ENCODE measurements at places on chromosomes 13 and 19.

GRCh38 chr13:113110852-113111315 lies 5.3 kb downstream of the F7 start:
- peak; percentile 41 for DNase-seq

- DNase-seq: no peak
Observed at GRCh38 chr13:100495455-100495854, 93.1 kb downstream of the GGACT start.

DNA sequence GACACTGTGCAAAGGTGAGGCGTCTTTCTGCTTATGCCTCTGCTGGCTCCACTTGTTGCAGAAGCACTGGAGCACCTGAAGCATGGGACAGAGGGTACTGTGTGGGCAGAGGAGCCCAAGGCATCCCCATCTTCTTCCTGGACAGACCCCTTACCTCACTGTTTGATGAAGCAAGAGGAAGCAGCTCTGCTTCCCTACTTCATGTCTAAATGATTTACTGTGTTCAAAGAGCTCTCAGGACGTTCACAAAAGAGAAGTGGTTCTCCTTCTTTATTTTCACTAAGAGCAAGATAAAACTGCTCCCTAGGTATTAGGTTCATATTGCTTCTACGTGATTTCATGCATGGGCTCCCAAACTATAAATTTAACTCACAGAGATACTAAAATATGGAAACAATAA lies 1635.4 kb upstream of the SLC10A2 start:
- DNase-seq: no peak

DNA sequence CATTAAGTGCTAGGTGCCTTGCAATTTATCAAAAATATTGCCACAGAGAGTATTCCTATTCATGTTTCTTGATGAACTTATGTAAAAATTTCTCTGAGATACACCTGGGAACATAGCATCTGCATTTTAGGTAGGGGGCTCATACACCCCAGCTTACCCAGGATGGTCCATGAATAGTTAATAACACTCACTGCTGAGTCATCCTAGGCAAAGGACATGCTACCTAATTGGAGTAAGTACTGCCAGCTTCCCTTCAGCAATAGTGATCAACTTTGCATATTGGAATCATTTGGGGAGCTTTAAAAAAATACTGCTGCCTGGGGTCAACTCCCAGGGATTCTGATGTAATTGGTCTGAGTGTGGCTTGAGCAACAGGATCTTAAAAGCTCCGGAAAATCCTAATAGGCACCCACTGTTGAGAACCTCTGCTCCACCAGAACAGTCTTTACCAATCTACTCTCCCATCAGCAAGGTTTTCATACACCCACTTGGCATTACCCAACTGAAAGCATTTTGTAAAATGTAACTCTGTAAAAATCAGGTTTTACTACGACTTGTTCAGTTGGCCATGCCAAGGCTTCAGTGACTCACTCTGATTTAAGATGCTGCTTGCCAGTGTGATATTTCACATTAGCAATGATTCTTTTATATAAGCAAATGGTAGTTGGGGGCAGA lies 67.2 kb upstream of the FNDC3A start:
- no peak for DNase-seq

DNA sequence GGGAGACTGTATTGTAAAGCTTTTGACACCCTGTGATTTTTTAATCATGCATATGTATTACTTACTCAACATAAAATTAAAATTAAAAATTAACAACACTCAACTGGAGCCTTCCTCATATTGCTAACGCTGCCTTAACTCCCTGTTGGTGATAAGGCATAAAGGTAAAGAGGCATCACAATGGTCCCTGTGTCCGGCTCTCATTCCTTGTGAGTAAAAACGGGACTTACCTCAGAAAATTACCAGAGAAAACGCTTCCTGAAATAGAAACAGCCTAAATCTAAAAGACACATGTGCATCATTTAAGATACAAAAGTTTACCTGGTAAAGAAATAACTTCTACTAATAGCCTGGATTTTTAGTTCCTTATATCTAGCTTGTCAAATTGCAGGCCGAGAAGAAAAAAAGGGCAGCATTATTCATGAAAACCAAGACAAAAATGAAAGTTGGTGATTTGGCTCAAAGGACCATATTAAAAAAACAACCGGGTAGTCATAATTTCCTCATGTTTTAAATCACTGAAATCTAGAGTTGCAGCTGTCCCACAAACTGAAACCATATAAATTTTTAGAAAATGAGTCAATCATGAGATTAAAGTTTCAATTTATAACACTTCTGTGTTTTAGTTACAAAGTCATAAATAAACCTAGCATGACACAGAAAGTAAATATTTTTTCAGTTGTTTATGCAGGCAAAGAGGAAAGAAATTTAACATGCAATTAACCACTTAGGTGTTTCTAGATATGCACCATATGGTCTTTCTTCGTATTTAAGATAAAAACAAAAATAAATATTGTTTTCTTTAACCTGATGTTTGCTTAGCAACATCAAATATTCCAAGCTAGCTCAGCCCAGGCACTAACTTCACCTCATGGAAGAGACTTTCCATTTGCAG lies 94.7 kb downstream of the MIPEP start:
- no peak for DNase-seq

GRCh38 chr13:87884884-87885283 lies 213.7 kb downstream of the SLITRK5 start:
- no peak for DNase-seq

DNA sequence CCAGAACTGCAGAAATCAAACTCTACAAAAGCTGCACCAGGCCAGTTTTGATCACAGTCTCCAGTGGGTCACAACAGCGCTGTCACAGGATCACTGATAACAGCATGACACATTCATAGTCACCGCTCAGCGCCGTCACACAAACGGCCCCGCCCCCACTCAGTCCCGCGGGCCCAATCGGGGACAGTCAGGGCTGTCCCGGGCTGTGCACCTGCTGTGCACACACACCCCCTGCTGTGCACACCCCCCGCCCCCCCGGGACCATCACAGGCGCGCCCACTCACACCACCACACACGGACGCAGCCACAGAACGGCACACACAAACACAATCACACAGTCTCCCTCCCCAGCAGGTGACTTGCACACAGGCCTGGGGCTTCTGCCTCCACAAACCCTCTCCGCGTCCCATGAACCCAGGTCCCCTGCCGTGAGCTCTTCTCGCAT lies 435 bp upstream of the ZNF382 start:
- no peak for DNase-seq

DNA sequence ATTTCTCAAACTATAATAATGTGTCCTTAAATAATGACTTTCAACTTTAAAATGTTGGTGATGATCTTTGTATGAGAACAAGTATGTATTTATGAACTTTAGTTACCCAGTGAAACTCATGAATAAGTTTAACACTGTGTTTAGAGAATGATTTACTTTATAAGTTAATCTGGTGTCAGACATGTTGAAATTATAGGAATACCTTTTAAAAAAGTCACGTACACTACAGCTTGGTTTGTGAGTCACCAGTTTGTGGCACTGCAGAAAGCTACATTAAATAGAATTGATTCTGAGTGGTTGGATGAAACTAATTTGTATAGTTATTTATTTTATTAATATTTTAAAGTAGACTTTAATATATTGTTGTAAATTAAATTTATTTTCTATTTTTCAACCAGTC lies 1366.2 kb upstream of the PCDH20 start:
- DNase-seq: no peak

- DNase-seq: no peak
Observed at GRCh38 chr19:15438124-15438496, 11.6 kb downstream of the WIZ start.

DNA sequence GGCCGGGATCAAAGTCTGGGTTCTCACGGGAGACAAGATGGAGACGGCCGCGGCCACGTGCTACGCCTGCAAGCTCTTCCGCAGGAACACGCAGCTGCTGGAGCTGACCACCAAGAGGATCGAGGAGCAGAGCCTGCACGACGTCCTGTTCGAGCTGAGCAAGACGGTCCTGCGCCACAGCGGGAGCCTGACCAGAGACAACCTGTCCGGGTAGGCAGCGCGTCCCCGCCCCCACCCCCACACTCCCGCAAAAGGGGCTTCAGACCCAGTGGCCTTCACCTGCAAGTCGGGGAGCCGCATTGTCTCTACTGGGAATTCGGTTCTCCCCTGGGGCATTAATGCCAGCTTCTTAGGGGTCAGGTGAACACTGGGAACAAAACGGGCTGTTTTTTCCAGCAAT lies 114.7 kb upstream of the MCF2L start:
- no peak for DNase-seq

GRCh38 chr19:38488776-38489481 lies 55.4 kb downstream of the RYR1 start:
- DNase-seq: no peak

- no peak for DNase-seq
Observed at GRCh38 chr13:69496981-69497380, 610.6 kb upstream of the ATXN8OS start.

DNA sequence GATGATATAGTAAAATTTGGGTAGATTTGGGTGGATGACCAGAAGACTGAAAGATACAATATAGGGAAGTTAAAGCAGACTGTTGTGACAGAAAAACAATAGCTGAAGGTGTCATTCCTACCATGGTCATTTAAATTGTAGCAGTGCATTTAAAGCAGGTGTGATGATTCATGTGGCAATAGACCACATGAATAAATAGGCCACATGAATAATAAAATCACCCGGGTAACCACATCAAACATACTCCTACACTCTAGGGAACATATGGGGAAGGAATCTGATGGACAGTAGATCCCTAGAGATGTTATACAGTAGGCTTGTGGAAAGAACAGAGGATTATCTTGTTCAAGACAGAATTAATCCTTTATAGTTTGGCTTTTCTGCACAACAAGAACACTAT lies 392.6 kb downstream of the SLITRK5 start:
- no peak for DNase-seq

GRCh38 chr13:97205465-97205864 lies 16.7 kb upstream of the MBNL2 start:
- DNase-seq: no peak

GRCh38 chr13:40433577-40433976 lies 232.9 kb downstream of the FOXO1 start:
- DNase-seq: no peak

DNA sequence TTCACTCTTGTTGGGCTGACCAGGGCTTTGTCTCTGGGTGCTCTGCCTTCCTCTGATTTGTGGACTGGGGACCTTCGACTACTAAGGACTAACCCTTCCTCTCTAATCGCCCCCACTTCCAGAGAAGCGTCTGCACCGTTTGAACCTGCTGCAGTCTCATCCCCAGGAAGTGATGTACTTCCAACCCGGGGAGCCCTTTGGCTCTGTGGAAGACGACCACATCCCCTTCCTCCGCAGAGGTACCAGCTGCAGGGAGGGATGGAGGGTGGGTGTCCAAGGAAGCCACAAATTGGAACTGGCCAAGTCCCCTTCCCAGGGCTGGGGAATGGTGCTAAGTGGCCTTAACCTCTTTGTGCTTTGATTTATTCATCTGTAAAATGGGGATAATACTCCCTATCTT lies 9.2 kb downstream of the QPCTL start:
- DNase-seq: no peak

DNA sequence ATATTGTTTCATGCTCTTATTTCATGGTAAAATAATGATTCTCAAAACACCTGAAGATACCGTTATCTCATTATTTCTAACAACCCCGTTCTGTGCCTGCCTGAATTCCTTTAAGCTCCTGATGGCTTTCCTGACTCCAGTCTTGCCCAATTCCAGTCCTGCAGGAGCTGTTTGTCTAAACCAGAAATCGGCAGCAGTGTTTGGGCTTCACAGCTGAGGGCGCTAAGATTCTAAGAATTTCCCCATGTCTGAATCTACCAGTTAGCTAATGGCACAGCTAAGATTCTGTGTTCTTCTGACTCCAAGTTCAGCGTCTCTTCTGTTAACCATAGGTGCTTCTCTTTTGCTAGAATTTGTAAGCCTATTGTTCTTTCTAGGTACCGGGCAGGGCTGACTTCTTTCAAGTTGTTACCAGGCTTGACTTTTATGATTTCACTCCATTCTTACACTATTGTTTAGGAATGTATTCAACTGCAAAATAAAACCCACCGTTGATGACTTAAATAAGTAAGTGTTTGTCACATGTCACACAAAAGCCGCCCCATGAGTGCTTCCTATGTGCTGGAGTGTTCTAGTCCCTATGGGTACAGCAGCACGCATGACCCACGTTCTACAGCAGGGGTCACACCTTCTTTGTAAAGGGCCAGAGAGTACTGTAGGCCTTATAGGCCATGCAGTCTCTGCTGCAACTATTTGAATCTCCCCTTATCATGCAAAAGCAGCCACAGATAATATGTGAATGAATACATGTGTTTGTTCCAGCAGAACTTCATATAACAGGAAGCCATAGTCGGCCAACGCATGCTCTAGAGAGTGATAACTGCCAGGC lies 168.3 kb upstream of the RNF113B start:
- no peak for DNase-seq

DNA sequence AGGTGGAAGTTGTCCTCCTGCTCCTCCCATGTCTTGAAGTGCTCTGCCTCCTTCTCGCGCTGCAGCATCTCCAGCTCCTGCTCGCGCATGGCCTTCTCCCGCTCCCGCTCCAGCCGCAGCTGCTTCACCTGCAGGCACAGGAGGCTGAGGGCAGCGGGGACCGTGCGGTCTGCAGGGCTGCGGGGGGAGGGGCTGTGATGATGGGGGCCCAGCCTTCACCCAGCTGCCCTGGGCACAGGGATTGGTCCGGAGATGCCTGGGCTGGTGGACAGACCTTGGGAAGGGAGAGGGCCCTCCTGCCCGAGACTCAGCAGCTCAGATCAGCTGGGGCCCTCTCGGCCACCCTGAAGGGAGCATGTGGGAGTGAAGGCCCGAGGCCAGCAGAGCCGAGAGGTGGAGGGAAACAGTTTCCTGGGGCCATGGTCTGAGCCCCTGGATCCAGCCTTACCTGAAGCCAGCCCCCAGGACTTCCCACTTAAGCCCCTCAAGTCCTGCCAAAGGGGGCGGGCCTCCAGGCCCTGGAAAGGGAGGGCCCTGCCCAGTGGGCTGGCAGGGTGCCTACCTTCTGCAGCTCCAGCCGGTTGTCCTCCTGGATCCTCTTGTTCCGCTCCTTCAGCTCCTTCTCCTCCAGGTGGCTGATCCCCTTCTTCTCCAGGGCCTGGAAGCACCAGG lies 6.3 kb downstream of the CACTIN start:
- DNase-seq: no peak

DNA sequence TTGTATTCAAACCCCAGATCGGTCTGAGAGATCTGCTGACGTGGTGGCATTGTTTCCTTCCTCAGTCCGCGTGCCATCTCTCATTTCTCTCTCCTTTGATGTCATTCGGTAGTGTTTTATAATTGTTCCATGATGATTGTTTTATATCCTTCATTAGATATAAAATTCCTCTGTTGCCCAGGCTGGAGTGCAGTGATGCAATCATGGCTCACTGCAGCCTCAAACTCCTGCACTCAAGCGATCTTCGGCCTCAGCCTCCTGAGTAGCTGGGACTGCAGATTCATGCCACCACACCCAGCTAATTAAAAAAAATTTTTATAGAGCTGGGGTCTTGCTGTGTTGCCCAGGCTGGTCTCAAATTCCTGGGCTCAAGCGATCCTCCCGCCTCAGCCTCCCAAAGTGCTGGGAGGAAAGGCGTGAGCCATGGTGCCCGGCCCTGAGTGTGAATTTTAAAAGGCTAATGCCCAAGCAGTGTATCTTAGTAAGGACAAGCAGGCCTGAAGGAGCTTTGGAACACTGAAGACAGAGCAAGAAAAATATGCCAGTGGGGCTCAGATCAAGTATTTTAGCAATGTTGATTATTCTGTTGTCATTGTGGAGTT lies 5.3 kb downstream of the ZNF57 start:
- DNase-seq: no peak

Data from RWPE2 (cell line).